Thymus (tissue), 14 donors: ENCODE measurements at places on chromosomes 7 and 10.

DNA sequence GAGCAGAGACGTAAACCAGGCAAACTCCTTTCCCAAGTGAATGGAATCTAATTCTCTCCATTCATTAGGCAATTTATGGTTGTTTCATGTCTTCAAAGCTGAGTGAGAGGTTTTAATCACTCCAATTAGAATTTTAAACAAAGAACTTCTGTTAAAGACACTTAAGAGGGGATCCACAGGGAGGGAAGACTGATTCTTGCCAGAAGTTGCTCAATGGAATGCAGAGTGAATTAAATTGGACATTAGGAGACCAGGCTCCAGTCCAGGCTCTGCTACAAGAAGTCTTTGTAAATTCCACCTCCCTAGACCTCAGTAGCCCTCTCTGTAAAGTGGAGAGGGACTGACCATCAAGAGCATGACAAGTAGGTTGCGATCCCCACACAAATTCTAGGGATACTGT is 130.7 kb upstream of the TMEM72 start:
- DNase-seq, result no peak

- no peak for DNase-seq
Observed at GRCh38 chr7:155395176-155395797, 62.6 kb upstream of the EN2 start.

GRCh38 chr7:38655833-38656774 is 24.9 kb upstream of the AMPH start:
- DNase-seq, result no peak

- DNase-seq, result no peak
Observed at GRCh38 chr10:13938950-13939349, 352.2 kb downstream of the PRPF18 start.

DNA sequence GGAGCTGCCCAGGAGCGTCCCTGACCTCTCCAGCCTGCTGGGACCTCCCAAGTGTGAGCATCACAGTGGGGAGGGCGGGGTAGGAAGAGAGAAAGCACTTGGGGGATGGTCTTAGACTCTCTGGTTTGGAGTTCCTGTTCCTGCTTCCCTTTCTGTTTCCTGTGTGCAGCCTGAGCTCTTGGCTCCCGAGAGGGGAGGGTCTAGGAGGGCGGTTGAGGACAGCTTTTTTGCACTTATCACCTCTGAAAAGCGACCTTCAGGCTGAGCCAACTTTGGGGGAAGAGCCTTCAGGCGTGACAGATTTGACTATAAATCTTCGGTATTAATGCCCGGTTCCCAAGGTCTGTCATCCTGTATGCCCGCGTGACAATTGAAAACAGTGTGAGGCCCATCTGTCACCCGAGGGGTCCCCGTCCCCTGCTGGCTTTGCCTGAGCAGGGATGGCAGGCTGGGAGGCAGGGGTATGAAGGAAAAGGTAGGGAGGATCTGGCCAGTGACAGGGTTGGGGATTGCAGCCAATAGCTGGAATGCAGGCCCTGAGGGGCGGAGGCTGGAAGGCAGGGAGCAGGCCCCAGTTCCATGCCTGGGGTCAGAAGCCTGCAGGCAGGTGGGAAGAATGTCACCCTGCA is 78.6 kb downstream of the CDH23 start:
- peak; percentile 9 for DNase-seq
